A172 (cell line): ENCODE measurements at places on chromosomes 7 and 10.

DNA sequence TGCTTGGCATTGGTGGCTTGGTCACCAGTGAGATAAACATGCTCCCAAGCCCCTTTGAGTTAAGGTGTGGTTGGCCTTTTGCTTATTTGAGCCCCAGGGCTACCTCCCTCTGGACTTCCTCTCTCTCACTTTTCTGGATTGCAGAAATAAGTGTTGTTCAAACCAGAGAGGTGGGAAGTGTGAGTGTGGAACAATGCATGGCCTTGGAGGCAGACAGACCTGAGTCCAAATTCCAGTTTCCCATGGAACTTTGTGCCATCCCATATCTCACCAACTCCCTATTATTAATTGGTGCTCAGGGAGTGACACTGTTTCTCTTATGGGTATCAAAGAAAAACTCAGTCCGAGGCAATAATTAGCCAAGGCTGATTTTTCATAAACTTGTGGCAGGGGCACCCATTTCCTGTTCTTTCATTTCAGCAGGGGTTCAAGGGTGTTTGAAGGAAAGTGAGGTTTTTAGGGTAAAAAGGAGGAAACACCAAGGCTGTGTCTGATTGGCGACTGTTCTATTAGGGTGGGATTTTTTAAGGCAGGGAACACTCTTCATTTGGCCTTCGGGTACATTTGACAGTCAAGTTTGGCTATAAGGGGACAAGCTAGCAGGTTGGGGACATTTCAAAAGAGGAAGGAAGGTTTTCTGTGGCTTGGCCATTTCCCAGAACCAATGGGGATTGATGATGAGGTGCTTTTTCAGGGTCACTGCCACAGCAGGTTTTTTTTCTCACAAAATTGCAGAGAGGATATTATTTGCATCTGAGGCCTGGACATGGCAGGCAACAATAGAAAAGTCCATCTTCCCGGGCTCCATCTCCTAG, 148.8 kb upstream of the NPY start:
- no peak for DNase-seq

DNA sequence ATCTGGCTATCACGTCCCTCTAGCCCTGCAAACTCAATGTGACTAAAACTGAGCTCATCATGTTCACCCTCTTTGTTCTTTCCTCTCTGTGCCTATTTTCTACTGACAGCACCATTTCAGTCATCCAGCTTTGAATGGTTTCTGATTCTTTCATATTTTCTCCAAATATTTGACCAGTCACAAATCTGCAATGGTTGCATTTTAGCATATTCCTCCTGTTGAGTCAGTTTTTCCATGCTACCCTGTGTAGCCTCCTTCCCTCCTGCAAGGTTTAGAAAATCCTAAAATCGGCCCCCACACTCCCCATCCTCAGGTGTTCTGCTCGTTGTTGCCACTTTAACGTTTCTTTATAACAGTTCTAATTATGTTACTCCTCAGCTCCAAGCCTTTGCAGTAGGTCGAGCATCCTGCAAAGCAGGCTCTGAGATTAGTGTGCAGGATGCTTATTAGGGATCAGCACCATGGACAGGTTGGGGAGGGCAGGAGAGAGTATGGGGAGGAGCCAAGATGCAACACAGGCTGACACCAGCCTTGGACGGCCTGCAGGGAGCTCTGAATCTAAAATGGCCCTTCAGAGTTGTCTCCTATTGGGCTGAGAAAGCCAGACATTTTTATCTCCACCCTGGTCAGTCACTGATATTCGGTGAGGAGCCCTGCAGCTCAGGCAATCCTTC, 531.0 kb upstream of the COBL start:
- DNase-seq, result no peak

DNA sequence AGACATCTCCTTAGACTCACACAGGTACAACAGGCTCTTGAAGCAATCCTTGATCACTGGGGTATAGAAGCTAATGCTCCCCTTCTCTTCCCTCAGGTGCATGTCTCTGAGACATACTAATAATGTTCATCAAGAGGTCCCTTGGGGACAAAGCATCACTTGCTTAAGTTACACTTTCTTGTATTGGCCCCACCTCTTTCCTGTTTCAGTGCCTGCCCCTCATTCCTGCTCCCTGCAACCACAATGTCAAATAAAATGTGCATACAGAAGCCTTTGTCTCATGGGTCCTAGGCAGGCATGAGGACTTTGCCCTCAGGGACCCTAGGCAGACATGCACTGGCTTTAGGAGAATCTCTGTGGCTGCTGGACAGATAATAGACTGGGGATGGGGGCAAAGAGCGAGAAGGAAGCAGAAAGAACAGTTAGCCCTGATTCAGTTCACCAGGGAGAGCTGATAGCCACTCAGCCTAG, 175.0 kb upstream of the NPY start:
- no peak for DNase-seq

GRCh38 chr7:155467846-155468784, 10.2 kb downstream of the EN2 start:
- DNase-seq, result peak; percentile 26

DNA sequence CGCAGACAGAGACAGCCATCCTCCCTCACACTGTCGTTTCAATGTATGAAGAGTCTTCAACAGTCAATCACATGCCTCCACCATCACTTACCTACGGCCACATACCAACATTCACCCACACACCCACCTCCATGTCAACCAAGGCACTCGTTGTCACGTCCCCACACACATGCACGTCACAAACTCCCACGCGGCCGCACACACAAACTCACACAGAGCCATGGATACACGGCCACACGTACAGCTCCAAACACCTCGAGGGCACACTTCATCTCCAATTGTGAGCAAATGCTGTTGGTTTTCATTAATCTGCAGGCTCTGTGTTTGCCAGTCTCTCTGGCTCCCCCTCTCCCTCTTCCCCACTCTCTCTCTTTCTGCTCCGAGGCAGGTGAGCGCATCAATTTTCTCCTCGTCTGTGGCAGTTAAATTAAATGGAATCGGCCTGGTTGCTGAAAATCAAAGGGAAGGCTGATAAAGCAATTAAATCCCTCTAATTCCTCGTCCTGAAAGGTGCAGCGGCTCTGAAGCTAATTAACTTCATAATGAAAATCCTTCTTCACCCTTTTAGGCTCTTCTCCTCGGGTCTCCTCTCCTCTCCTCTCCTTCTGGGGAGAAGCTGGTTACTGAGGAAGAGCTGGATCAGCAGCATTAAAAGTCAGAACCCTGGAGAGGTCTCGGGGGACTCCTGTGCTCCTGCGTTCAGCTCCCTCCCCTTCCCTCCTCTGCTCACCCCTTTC, 53.8 kb upstream of the SLF2 start:
- DNase-seq, result no peak

DNA sequence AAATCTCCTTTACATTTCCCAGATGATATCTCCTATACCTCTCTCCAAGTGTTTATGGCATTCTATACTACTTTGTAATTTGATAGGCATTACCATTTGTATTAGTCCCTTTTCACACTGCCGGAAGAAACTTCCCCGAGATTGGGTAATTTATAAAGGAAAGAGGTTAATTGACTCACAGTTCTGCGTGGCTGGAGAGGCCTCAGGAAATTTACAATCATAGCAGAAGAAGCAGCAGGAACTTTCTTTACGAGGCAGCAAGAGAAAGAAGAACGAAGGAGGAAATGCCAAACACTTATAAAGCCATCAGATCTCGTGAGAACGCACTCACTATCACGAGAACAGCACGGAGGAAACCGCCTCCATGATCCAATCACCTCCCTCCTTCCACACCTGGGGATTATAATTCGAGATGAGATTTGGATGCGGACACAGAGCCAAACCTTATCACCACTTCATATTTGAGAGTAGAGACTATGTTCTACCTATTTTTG, 1194.6 kb downstream of the SORCS1 start:
- no peak for DNase-seq

GRCh38 chr7:66321283-66321682, 116.1 kb downstream of the TPST1 start:
- no peak for DNase-seq

GRCh38 chr10:97774811-97775294, 3.1 kb upstream of the SFRP5 start:
- no peak for DNase-seq

GRCh38 chr10:84392181-84392580, 63.8 kb downstream of the CCSER2 start:
- no peak for DNase-seq

DNA sequence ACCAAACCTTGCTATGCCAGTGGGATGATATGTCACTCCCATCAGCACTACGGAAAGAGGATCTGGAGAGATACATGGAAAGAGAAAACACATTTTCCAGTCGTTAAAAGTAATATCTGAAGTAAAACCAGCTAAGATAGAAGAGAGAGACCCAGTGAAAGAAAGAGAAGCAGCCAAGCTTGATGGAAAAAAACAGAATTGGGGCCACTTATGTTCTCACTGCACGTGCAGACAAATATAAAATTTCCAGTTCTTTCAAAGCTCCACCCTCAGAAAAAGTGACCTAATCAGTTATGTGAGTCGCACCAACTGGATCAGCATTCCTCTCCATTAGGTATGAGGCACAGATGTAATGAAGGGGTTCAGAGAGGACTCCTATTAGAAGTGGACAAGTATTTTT, 266.1 kb downstream of the MTERF1 start:
- no peak for DNase-seq

- no peak for DNase-seq
Measured at GRCh38 chr7:29449569-29450260, 113.9 kb upstream of the PRR15 start.

DNA sequence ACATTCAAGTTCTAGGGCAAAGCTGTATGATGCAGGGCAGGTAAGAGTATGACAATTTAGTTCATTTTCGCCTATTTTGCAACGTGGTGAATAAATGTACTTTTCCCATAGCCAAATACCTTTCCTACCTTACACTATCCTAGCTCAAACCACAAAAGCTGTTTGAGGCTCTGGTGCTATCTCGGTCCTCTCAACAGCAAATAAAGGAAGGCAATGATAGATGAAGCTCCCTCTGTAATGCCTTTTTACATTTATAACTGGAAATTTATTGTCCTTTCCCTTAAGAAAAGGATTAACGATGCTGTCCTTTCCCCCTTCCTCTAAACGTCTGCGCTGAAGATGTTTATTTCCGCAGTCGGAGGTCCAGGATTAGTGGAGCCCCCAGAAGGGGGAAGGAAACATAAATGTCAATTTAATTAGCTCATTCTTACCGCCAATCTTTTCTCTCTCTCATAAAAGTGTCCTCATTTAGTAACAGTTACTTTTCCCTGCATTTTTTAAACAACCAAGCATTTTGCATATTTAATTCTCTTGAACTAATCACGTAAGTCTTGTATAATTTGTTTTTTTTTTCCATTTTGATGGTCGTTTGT, 114.6 kb downstream of the PIP4K2A start:
- peak; percentile 42 for DNase-seq

GRCh38 chr7:128323459-128324367, 20.0 kb downstream of the RBM28 start:
- DNase-seq, result no peak

DNA sequence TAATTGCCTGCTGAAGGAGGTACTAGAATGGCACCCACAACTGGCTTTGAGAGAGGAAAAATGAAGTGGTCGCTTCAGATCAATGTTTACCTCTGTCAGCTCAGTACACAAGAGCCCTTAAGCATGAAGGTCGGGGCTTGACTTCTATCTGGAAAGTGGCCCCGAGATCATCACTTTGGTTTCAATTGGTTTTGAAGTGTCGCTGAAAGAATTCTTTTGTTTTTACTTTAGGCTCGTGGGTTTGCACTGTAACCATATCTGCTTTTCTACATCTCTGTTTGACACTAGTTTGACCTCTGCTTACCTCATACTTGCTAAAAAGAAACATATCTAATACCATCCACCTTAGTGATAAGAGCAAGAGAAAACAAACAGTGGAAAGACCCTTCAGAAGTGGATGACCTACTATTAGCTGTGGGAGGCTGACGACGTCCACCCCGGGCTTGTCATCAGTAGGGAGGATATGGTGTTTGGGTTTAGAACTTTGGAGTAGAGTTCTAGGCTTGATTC, 361.8 kb downstream of the GATA3 start:
- no peak for DNase-seq

DNA sequence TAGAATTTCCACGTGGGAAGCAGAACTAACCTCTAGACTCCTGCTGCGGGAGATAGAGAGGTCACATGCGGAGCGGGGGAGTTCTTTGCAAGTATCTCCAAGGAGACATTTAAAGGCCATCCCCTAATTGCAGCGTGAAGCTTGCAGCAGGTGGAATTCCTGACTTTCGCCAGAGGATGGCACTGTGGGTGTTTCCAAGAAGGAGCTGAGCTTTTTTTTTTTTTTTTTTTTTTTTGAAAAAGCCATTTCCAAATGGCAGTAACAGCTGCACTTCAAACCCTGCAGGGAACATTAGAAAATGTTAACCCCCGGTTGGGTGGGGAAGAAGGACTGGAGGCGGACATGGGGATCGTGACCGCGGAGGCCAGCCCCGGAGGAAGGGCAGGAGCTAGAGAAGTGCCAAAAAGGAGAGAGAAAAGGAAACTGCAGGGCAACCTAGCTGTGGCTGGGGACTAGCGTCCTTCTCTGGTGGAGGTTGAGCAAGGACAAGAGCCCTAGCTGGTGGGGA, 487.7 kb downstream of the TYW1 start:
- DNase-seq, result peak; percentile 70

DNA sequence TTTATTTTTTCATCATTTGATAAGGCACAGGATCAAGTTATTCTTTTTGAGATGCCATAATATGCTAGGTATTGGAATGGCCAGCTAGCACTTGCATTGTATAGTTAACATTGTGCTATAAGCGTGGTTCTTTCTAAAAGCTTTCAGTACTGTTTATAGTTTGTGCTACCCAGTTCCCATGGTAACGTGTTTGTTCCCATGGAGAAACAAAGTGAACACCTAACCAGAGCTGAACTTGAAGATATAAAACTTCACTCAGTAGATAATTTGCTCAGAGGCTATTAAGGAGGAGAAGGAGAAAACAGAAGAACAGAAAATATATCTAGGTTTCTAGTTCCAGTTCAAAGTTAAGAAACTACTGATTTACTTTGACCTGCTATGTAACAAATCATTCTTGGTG, 23.6 kb upstream of the ITGB8 start:
- DNase-seq, result no peak

- DNase-seq, result no peak
Measured at GRCh38 chr10:18203471-18203870, 63.2 kb downstream of the CACNB2 start.

- peak; percentile 42 for DNase-seq
Measured at GRCh38 chr7:105932835-105933477, 30.1 kb upstream of the CDHR3 start.

DNA sequence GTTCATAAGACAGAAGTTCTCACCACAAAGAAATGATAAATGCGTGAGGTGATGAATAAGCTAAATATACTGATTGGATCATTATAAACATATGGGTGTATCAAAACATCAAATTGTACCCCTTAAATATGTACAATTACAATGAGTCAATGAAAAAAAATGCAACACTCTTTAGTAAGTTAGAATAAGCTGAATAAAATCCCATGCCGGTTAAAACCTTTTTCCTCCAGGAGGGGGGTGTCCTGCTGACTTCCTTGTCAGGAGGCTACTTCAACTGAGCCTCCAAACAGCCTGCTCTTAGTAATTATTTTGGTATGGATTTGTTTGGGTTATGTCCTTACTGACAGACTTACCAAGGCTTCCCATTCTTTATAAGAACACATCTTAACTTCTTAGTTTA, 649.1 kb downstream of the INHBA start:
- DNase-seq, result peak; percentile 45
